Right renal pelvis (tissue), 4 donors: ENCODE measurements at places on chromosomes 6 and 20. TPM values are rescaled to one million over a fixed set of nuclear protein-coding genes. Genes with fewer than 3 reads are reported as not detected.

- DNase-seq = peak; percentile 79
Measured at GRCh38 chr20:10218536-10219451, at the start of gene SNAP25. Gene SNAP25 (plus strand): TSS chr20:10218830. CDS start chr20:10275492, 56,662 bp downstream.

DNA sequence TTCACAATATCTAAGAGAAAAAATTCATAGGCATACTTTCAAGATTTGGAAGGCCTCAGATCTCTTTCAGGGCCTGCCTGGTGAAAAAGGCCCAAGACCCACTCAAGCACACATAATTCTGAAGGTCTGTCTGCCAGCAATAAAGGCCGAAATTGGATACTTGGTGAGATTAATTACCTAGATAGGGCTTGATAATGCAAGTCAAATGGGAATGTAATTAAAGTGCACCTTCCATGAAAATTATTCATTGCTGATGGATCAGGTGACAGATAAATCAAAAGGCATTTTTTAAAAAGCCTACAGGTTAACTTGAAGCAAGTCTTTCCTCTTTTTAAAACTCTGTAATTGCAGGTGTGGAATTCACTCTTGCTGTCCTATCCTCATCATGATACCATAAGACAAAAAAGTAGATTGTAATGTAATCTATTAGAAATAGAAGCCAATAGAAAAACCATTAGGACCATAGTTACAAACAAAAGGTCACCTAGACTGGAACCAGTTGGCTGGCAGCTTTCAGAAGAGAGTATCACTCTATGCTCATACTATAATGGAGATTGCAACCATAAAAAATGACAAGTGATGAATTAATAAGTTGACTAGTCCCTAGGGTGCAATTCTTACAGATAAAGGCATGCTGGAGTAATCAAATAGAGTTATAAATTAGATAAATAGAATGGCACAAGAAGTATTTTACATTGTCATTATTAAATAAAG lies 77.3 kb downstream of the EPHA7 start:
- DNase-seq = no peak

GRCh38 chr6:117616391-117617209 lies 14.3 kb upstream of the GOPC start:
- no peak for DNase-seq

CLPSL2 gene
- 0.23 TPM for polyA plus RNA-seq

DNA sequence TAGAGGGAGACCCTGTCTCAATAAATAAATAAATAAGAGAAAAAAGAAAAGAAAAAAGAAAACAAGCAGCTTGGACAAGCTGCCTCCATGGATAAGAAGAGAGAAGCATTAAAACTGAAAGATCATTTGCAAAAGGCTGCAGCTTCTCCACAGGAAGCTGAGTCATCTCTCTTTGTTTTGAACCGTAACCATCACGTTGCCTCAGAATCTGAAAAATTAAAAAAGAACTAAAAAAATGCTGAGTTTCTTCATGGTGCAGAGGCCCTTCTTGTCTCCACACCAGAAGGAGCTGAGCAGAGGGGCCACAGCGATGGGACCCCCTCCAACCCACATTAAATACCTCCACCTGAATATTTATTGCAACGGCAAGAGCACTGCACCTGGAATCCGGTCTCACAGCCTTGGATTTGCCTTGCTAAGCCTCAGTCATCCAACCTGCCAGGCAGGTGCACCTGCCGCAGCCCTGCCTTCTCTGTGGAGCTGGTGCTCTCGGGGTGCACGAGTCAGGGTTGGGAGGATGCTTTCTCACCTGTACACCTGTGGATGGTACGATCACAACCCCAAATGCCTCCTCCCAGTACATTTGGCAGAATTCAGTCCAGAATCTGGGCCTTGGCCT lies 28.1 kb downstream of the TOX2 start:
- no peak for DNase-seq

DNA sequence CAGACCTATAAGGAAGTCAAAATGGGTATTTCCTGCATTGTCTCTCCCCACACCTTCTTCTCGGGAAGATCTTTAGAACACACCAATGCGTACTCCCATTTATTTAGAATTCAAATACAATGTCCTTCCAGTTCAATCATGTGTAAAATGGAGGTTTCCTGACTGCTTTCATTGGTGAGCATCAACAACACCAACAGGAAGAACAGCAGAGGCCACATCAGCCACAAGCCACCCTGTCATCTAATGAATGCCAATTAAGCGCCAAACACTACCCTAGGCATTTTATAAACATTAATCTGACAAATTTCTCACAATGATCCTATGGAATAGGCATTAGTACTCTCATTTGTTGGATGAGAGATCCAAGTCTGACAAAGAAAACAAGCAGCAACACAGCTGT lies 68.4 kb upstream of the SMLR1 start:
- no peak for DNase-seq

DNA sequence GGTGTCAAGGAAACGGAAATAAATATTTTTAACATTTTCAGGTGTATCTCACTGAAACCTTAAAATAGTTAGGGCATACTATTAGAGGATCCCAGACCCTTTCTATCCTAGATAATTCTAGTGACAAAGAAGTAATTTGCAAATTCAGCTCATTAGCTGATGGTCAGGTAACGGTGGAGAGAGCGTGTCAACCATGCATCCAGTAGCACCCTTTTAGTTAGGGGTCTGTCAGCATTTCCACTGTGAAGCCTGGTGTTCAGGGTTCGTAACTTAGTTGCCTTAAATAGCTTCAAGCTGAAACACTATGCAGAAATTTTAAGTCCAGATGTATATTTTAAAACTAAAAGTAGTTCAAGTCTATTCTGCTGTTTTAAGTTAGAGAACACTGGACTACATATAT lies 48.5 kb upstream of the SUPT3H start:
- DNase-seq = no peak

DNA sequence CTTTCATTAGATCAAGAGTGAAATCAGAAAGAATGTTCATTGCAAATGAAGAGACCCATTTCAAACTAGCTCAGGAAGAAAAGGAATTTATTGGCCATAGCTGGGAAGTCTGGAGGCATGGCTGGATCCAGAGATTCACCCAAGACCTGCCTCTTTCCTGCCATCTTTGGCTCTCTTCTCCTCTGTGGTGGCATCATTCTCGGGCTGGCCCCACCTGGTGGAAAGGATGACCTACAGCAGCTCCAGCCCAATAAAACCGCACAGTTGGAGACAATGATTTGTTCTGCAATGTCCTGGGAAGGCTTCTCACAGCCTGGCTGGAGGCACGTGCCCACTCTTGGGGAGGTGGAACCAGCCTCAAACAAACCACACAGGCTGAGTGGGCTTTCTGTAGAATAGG lies 18.1 kb upstream of the FERMT1 start:
- no peak for DNase-seq

PCK1 gene
- polyA plus RNA-seq = 23.0 TPM

ASIP gene
- 0.49 TPM for polyA plus RNA-seq

SIRPB2 gene
- polyA plus RNA-seq = 0.75 TPM

- no peak for DNase-seq
Measured at GRCh38 chr6:112773187-112773586, 426.1 kb downstream of the RFPL4B start.

FAM217B gene
- 27.4 TPM for polyA plus RNA-seq

PNLDC1 gene
- 0.25 TPM for polyA plus RNA-seq

NHLRC1 gene
- polyA plus RNA-seq = 2.4 TPM

DNA sequence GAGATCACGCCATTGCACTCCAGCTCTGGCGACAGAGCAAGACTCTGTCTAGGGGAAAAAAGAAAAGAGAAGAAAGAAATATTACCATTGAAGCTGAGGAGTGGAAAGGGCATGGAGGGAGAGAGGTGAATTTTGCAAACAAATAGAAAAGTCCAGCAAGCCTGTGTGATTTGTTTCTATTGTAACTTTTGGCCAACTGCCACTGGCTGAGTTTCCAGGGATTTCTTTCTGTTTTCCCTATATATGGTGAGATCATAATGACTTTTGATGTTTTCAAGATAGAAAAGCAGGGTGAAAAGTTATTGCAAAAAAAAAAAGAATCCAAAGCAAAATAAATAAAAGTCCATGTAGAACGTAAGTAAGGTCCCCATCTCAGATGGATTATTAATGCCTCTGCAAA lies 184.2 kb upstream of the RALGAPA2 start:
- no peak for DNase-seq

TNFRSF6B gene
- polyA plus RNA-seq = 2.7 TPM

DNA sequence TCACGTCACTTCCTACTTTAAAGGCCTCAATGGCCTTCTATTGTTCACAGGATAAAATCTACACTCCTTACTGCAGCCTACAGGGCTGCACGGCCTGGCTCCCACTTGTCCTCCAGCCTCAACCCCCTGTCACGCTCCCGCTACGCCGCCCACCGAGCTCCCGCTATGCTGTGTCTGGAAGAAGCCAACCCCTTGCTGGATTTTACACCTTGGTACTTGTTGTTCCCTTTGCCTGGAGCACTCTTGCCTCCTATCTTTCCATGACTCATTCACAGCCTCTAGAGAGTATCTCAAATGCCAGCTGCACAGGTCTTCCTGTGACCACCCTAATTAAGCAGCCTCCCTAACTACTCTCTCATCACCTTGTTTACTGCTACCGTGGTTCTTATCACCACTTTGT lies 259.9 kb downstream of the PRKN start:
- DNase-seq = no peak

DNA sequence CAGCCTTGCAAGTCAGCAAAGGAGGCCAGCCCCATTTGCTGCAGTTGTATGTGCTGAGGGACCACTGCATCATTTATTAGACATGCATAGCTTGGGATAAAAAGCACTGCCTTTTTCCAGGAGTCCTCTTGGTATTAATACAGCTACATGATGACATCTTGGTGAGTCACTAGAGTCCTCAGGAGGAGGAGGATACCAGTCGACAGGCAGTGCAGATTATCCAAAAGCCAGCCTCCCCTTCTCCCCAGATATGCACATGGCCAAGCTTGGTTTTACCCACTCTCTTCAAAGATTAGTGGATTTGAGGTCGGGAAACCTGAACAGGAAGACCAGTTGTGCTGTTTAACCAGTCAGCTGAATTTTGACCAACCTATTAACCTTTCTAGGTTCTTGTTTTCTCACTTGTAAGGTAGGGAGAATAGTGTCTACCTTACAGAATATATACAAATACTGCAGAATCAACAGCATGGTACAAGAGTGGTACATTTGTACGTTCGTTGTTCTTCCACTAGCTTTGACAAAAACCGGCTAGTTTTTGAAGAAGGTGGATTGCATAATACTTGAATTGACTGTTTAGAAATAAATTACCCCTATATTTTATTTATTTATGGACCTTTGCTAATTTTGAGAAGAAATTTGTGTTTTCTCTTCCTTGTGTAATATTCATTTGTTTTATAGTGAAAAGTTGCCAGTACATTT lies 31.9 kb downstream of the VAPB start:
- DNase-seq = no peak

- DNase-seq = no peak
Measured at GRCh38 chr6:63452125-63452524, 120.2 kb upstream of the LOC128125822 start.

GRCh38 chr6:14452567-14453527 lies 335.3 kb downstream of the CD83 start:
- no peak for DNase-seq

- DNase-seq = no peak
Measured at GRCh38 chr20:54097236-54097529, 26.8 kb upstream of the BCAS1 start.

DNA sequence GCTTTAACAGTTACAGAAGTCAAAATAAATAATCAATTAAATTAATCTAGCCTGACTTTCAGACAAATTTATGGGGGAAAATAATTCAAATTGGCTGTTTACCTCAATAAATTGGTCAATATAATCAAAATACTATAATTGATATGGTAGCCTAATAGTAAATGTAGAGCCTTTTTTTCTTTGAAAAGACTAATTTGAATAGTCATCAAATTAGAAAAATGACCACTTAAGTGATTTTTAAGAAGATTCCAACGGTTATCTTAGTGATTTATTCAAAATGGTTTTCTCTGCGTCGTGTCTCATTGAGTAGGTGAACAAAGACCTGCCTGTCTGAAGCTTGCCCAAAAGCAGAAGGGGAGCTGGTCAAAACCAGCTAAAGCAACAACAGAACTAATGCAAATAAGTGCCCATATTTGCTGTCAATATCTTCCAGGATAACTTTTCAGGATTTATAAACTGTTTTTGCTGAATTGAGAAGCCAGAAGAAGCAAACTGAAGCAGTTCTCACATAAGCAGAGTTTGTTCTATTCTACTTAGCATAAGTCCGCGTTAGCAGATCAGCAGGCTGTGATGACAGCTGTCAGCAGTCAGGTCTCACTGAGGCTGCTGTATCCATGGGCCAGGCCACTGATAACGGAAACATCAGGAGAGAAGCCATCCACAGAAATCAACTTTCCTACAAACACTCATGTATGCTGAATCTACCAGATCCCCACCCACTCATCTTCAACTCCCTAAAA lies 7.0 kb downstream of the RCAN2 start:
- no peak for DNase-seq

DNA sequence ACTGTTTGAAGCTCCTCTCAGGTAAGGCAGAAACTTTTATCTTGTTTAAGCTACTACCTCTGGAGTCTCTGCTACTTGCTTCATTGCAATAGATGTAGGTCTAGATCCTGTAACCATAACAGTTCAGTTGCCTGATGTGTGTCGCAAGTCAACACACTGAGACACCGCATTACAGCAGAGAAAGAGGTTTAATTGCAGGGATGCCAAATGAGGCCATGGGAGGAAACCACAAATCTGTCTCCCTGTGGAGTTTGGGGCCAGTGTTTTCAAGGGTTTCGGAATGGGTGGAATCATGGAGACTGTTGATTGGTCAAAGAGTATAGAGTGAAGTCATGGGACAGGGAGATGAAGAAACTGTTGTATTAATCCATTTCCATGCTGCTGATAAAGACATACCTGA lies 57.1 kb upstream of the RBM24 start:
- no peak for DNase-seq

GRCh38 chr6:34233867-34234266 lies 2.8 kb upstream of the HMGA1 start:
- no peak for DNase-seq

DNA sequence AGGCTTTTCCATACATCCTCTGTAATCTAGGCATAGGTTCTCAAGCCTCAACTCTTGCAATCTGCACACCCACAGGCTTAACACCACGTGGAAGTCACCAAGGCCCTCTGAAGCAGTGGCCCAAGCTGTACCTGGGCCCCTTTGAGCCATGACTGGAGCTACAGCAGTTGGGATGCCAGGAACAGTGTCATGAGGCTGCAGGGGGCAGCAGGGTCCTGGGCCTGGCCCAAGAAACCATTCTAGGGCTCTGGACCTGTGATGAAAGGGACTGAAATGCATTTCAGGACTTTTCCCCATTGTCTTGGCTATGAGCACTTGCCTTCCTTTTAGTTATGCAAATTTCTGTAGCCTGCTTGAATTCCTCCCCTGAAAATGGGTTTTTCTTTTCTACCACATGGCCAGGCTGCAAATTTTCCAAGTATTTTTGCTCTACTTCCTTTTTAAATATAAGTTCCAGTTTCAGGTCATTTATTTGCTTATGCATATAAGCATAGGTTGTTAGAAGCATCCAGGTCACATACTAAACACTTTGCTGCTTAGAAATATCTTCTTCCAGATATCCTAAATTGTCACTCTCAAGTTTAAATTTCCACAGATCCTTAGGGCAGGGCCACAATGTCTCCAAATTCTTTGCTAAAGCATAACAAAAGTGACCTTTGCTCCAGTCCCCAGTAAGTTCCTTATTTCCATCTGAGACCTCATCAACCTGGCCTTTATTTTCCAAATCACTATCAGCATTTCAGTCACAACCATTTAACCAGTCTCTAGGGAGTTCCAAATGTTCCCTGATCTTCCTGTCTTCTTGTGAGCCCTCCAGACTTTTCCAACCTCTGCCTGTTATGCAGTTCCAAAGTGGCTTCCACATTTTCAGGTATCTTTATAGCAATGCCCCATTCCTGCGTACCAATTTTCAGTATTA lies 48.6 kb upstream of the CD2AP start:
- no peak for DNase-seq
